Naive thymus-derived CD4-positive, alpha-beta T cell (primary cell): ENCODE measurements at places on chromosomes 5 and 9.

DNA sequence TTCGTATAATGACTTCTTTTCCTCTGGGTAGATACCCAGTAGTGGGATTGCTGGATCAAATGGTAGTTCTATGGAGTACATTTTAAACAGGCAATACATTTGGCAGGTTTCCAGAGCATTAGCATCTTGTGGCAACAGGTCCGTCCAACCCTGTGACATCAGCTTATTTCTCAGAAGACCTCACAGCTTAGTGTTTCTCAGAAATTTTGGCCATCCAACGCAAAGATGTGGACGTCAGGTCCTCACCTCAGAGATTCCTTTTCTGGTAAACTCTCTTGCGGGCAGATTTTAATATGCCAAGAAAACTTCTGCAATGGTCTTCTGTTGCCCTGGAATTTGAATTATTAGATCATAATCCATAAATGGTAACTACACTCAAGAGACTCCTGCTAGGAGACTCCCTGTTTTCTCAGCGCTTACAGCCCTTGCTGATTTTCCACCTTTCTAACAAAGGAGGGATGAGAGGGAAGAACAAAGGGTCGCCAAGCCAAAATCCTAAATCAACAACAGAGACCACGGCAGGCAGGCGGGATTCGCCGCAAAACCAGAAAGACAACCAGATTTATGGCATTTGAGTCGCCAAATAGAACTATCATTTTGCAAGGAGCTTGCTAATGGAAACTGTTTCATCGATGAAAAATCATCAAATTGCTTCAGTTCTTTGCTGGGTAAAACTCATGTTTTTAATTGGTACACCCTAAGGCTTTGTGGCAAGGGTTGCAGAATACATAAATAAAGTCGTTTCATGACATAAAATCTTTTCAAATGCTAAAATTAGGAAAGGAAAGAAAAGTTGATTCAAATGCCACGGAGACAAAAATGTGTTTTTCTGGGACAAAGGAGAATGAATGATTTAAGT, 34.1 kb upstream of the PLPP1 start:
- H3K4me1 ChIP-seq: no peaks in the 10 kb centered on the region
- H3K4me3 ChIP-seq: no peak overlapping the region
- no peak for DNase-seq
- no peaks in the 10 kb centered on the region for H3K27me3 ChIP-seq
- no peaks in the 10 kb centered on the region for H3K36me3 ChIP-seq

DNA sequence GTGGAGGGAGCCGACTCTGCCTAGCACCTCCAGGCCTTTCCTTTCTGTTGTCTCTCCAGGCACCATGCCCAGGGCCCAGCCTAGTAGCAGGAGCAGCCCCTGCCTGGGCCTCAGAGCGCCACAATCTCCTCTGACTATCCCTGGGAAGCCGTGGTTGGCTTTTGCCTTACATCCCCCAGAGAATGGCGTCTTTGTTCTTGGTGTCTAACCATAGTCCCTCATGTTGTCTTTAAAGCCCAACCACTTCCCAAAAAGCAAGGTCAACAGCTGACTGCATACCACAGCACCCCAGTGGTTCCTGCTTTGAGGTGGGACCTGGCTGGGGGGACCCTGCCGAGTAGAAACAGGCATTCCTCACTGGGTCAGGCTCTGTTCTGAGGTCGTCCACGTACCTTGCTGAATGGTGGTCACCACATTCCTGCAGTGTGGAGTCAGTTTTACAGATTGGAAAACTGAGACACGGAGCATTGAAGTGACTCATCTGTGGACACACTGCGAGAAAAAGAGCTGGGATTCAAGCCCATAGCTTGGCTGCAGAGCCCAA, 13.7 kb upstream of the CERCAM start:
- DNase-seq: no peak
- no peaks in the 10 kb centered on the region for H3K4me1 ChIP-seq
- H3K27me3 ChIP-seq: no peaks in the 10 kb centered on the region

DNA sequence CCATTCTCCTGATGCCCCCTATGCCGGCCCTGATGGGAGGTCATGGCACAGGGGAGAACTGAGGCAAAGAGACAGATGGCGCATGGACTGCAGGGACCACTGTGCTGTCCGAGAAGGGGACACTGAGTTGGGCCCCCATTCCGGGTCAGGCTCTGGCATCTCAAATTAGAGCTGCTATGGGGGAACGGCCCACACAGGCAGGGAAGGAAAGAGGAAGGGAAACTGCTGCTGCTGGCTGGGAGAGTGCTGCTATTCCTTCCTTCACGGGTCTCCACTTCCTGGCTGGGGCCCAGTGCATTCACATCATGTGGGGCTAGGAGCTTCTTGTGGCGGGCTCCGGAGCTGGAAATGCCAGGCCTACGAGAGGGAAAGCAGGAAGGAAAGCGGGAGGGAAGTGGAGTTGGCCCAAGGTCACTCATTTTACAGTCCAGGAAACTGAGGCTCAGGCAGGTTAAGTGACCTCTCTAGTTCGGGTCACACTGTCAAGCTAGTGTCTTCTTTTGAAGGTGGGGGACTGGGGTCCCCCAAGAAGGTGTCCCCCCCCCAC, 1.3 kb upstream of the CARD19 start:
- H3K4me1 ChIP-seq: peaks cover 41% of the 10 kb centered on the region
- H3K27me3 ChIP-seq: no peaks in the 10 kb centered on the region
- H3K27ac ChIP-seq: peak overlapping the region; percentile 92
- no peak for DNase-seq
- peak overlapping the region; percentile 72 for H3K4me3 ChIP-seq

- H3K27me3 ChIP-seq: peaks cover 4% of the 10 kb centered on the region
- H3K4me3 ChIP-seq: no peak overlapping the region
- H3K27ac ChIP-seq: no peak overlapping the region
- no peak for DNase-seq
- H3K36me3 ChIP-seq: no peaks in the 10 kb centered on the region
These were observed 325.5 kb upstream of the IRX4 start for GRCh38 chr5:2208239-2208544.

DNA sequence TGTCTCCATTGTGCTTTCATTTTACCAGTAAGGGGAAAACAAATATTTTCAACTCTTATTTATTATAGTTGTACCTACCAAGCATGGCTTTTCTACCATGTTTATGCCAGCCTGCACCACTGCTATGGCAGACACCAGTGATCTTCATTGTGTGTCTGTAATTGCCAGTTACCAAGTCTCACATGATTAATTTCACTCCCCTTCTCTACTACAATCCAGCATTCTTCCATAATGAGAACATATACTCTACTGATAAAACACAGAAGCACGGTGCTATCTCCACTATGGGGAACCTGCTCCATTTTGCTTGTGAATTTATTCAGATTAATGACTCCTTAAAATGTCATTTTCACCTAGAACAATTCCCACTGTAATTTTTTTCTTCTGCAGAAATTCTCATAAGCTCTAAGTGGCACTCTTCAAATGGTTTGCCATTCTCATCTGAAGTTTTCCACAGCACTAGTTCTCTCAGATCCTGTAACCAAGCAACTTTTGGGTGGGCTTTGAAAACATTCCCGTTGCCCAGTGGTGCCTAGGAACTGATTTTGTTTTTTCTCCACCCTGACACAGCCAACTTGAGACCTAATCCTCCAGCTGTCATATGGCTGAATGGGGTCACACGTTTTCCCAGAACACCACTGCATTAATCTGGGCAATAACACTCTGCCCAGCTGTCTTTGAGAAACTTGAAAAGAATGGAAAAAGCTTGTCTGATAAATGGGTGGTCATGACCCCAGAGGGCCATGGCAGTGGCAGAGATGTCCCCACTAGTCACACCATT, 222.7 kb upstream of the RASEF start:
- H3K27ac ChIP-seq: no peak overlapping the region
- H3K27me3 ChIP-seq: no peaks in the 10 kb centered on the region
- no peaks in the 10 kb centered on the region for H3K4me1 ChIP-seq
- H3K36me3 ChIP-seq: no peaks in the 10 kb centered on the region
- DNase-seq: no peak

DNA sequence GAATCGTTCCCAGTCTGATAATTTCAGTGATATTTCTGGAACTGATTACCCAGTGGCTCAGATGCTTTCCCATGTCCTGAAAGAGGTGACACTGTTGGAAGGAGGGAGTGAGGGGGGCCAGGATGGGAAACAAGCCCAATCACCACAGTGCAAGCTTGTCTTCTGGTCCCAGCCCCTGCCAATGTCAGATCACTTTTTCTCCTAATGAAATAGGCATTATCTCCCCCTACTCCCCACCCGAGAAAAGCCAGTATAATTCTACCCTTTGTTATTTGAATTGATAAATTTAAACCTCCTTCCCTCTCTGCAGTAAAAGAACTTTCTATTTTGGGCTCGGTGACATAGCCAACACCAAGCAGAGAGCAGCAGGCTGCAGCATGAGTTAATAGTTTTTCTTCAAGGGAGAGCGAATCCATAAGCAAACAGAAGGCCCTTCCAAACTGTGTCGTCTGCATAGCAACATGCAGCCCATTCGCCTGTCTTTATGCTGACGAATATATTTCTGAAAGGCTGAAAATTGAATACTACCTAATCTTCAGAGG, 14.6 kb upstream of the PPP2CA start:
- H3K27me3 ChIP-seq: no peaks in the 10 kb centered on the region
- no peaks in the 10 kb centered on the region for H3K36me3 ChIP-seq
- no peak for DNase-seq

DNA sequence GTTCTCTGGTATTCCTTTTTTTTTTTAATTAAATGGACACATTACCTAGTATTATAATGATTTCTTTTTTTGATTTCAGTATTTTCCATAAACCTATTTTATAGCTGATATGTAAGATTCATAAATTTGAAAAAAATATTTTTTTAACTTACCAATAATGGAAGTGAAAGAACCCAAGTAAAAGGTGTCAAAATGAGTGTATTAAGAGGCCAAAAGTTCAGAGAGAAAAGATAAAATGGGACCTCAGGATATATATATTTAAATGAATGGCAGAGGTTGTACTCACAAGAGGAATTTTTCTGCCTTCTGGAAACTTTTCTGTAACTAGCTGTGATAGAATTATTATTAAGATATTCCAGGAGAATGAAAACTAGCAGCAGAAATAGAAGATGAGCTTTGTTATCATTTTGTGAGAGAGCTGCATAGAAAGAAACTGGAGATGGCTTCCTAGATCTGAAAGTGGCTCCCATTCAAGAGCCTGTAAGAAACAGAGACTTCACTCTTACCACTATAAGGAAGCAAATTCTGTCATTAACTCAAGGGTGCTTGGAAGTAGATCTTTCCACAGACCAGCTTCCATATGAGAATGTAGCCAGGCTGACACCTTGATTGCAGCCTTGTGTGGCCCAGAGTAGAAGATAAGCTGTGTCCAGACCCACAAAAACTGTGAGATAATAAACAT, 91.7 kb downstream of the MRPS30 start:
- H3K4me1 ChIP-seq: no peaks in the 10 kb centered on the region
- no peak overlapping the region for H3K4me3 ChIP-seq
- no peaks in the 10 kb centered on the region for H3K36me3 ChIP-seq
- H3K27ac ChIP-seq: no peak overlapping the region

GRCh38 chr9:87620731-87621322, 105.1 kb upstream of the CTSL start:
- H3K36me3 ChIP-seq: no peaks in the 10 kb centered on the region
- DNase-seq: no peak
- H3K4me3 ChIP-seq: no peak overlapping the region
- no peaks in the 10 kb centered on the region for H3K27me3 ChIP-seq
- no peak overlapping the region for H3K27ac ChIP-seq
- H3K4me1 ChIP-seq: no peaks in the 10 kb centered on the region

DNA sequence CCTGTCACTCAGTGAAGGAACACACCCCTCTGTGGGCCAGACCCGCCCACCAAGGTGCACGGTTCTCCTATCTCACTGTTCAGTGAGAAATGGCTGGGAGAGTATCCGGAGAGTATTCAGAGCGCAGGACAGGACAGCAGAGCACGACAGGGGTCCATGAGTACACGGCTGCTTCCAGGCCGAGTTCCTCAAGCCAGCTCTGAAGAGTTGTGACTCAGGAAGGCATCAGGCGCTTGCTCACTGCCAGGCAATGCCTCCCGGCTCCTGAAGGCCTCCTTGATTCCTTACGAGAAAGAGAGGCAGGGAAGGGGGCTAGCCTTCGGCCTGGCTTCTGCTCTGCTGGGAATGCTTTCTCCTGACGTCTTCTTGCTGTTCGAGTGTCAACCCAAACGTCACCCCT, 132.1 kb upstream of the PPP1R26 start:
- no peaks in the 10 kb centered on the region for H3K36me3 ChIP-seq
- no peaks in the 10 kb centered on the region for H3K4me1 ChIP-seq
- no peaks in the 10 kb centered on the region for H3K27me3 ChIP-seq
- H3K4me3 ChIP-seq: no peak overlapping the region
- H3K27ac ChIP-seq: no peak overlapping the region

GRCh38 chr5:180328296-180329137, 24.6 kb downstream of the GFPT2 start:
- peak; percentile 75 for DNase-seq
- H3K27ac ChIP-seq: no peak overlapping the region
- H3K4me3 ChIP-seq: no peak overlapping the region
- no peaks in the 10 kb centered on the region for H3K36me3 ChIP-seq
- no peaks in the 10 kb centered on the region for H3K4me1 ChIP-seq
- no peaks in the 10 kb centered on the region for H3K27me3 ChIP-seq

DNA sequence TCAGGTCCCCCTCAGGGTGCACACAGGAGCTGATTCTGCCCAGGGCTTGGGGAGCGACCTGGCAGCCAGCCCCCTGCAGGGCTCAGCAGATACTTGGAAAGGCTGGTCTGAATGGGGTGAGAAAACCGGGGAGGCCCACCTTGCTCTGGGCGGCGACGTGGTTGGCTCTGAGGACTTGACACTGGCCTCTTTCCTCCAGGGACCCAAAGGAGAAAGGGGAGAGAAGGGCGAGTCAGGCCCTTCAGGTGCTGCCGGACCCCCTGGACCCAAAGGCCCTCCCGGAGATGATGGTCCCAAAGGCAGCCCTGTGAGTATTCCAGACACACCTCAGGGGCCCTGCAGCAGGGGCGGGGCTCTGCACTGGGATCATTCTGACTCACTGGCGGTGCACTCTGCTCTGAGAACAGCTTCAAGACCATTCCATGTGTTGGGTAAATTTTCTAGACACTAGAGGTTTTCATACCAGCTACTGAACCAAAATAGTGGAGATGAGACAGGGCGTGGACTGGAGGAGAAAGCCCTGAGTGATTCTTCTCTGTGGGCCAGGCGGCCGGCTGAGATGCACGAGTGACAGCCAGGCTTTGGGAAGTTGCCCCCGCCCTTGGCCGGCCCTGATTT, 65.9 kb upstream of the FCN2 start:
- H3K27me3 ChIP-seq: no peaks in the 10 kb centered on the region
- H3K4me3 ChIP-seq: no peak overlapping the region
- H3K36me3 ChIP-seq: no peaks in the 10 kb centered on the region
- no peak overlapping the region for H3K27ac ChIP-seq
- no peak for DNase-seq

DNA sequence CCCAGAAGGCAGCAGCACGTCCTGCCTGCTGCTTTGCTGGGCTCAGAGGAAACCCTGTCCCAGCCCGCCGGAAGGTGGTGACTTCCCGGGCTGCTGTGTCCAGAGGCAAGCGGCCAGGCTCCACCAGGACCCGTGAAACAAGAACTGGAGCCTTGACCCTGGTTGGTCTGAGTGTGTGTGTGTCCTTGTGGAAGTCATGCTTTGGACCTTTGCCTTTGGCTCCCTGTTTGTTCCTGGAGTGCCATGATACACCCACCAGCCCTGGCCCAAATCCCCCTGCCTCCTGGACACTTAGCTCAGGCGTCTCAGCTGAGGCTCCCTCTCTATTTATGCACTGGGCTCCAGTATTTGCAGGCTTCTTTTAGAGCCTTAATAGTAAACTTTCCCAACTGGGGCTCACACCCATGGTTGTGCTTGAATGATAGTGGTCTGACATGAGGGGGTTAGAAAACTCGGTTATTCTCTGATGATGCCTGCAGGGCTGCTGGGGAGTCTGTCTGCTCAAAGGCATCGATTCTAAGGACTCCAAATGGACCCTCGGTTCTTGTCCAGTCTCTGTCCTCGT, 72.2 kb downstream of the C9orf50 start:
- DNase-seq: no peak
- H3K4me3 ChIP-seq: no peak overlapping the region
- H3K36me3 ChIP-seq: no peaks in the 10 kb centered on the region
- H3K27me3 ChIP-seq: no peaks in the 10 kb centered on the region
